ENCODE measurements at places on chromosomes 11 and 22. TPM values are rescaled to one million over a fixed set of nuclear protein-coding genes. Genes with fewer than 3 reads are reported as not detected.
A peak's percentile ranks its signal among the peaks of the same experiment; 100 is the strongest.

DNA sequence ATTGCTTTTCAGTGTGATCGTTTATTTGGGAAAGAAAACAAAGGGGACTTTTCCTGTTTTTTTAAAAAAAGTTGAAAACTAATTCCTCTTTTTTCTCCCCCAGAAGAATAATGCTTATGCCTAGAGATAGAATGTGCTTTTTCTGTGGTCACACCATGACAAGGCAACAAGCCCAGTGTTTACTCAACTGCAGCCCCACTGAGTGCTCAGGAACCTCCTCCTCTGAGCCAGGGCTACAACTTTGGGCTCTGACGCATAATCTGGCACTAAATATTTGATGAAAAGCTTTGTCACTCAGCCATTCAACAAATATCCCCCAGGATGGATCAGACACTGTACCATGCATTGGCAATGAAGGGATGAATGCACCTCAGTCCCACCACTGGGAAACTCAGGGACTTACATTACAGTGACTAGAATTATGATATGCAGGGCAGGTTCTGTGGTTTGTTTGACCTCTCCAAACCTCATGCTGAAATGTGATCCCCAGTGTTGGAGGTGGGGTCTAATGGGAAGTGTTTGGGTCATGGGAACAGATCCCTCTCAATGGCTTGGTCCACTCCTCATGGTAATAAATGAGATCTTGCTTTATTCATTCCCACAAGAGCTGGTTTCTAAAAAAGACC lies 155.9 kb downstream of the CCDC34 start:
- no peak for DNase-seq

DNA sequence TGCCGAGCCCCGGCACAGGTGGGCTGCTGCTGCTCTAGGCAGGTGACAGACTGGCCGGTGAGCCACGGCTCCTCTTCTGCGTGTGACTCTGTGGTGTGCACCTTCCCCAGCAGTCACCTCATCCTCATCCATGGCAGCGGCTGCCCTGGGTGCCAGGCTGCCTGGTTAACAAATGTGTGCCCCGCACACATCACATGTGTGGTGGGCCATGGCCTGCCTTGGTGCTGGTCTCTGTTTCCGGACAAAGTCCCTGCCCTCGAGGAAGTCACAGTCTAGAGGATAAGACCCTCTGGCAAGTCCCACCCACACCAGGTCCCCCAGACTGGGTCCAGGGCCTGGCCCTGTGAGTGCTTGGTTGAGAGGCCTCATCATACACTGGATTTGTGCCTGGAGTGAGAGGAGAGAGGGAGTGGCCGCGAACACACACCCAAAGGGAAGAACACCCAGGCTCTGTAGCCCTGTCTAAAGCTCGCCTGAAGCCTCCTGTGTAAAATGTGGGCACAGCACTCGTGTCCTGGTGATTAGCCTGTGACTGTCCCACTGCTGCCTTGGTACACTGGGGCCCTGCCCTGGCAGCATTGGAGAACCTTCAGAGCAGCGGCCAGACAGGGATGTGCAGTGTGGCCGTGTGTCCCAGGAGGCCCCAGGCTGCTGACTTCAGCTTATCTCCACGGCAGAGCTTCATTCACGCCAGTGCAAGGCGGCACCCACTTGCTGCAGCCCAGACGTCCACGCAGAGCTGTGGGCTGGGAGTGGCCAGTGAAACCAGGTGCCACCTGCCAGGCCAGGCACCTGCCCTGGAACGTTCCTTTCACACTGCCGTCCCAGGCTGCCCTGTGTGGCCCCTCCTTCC lies 269.9 kb downstream of the TBC1D22A start:
- no peak for DNase-seq

IGLL1 gene
- total RNA-seq: not detected

DNA sequence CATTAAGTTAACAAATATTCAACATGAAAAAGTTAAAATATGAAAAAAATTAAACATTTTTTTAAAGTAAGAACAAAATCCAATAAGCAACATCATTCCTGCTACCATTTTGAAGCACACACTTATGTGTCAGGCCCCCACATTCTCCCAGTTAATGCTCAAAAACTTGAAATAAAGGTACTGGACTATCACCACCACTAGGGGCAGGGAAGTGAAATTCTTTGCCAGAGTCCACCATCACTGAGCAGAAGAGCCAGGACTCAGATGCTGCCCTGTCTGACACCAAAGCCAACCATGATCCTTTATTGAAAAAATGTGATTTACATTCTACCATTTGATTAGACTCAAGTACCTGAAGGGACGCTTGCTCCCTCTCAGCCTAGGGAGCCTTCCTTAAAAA lies 39.1 kb downstream of the PITPNB start:
- DNase-seq: peak; percentile 33

GRCh38 chr11:13149991-13150390 lies 127.6 kb upstream of the BMAL1 start:
- no peak for DNase-seq

PPFIBP2 gene
- total RNA-seq: not detected

DNA sequence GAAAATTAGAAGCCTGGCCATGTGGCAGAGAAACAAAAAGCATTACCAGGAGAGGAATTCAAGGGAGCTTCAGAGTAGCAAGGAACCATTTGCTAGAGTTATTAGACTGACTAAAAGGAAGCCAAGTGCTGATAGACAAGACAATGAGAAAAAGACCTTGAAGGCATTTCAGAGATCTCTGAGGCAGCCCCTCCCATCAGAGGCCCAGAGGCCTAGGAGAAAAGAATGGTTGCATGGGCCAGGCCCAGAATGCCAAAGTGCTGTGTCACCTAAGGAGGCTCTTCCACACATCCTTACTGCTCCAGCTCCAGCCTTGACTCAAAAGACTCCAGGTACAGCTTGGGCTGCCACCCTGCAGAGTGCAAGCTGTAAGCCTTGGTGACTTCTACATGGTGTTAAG lies 61.8 kb upstream of the POU2AF2 start:
- no peak for DNase-seq

DNA sequence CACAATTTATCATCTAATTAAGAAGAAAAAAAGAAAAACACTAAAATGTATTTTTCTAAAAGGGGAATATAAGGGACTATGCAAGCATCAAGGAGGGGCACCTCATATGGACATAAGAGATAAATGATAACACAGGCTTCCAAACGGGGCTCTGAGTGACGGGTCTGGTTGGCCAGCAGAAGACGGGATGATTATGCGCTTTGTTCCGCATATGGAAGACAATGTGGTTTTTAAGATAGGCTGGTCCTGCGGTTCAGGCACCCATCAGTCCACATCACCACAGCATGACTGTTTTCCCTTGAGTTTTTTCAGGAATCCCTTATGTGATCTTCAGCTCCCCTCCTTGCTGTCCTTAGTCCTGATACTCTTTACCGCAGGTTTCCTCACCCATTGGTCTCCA lies 404.6 kb downstream of the OPCML start:
- DNase-seq: no peak

GRCh38 chr11:133531458-133531857 lies 843 bp downstream of the OPCML start:
- DNase-seq: no peak

All from glomerular endothelial cell (primary cell).